ENCODE measurements at places on chromosomes 3 and 15.

DNA sequence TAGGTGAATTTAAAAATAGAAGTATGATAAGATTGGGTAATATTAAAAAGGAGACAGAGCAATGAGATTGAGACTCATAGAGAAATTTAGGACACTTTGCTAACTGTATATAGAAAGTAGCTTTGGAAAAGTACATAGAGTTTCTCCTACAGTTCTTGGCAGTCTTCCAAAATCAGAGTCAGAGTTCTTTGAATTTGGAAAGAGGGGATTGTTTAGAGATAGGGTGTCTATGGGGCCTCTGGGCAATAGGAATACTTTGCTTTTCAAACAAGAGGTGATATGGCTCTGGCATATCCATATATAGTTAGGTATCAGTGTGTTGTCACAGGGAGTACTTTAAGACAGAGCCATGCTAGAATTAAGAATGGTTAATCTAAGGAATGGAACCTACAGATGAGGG, 477.1 kb upstream of the KCNMB2 start:
- DNase-seq = no peak

DNA sequence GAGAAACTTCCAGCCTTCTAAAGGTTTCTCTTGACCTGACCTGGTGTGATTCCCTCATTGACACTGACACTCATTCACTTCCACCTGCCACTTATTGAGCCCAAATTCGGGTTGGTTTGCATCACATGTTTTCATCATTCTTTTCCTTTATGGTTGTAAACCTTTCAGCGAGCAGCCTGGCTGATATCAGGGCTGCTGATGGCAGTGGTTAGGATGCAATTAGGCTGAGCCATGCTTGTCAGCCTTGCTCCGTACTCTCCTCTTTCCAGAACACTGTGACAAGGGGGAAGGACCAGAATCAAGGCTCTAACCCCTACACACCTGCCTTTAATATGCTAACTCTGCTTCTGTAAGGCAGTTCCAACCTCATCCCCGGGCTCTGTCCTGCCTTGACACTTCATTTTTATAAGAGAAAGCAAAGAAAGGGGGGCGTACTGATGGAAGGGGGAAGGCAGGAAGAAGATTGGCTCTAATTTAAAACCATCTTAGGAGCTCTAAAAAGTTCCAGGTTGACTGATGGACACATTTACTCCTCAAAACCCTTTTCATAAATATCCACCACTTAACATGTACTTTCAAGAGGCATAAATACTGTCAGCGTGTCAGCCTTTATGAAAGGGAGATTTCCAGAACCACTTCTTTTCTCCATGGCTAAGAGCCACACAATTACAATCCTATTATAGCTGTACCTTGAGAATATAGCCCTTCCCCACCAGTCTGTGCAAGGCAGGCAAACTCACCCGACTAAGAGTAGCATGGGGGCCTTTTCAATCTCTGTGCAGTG, 5.7 kb downstream of the NMNAT3 start:
- no peak for DNase-seq

DNA sequence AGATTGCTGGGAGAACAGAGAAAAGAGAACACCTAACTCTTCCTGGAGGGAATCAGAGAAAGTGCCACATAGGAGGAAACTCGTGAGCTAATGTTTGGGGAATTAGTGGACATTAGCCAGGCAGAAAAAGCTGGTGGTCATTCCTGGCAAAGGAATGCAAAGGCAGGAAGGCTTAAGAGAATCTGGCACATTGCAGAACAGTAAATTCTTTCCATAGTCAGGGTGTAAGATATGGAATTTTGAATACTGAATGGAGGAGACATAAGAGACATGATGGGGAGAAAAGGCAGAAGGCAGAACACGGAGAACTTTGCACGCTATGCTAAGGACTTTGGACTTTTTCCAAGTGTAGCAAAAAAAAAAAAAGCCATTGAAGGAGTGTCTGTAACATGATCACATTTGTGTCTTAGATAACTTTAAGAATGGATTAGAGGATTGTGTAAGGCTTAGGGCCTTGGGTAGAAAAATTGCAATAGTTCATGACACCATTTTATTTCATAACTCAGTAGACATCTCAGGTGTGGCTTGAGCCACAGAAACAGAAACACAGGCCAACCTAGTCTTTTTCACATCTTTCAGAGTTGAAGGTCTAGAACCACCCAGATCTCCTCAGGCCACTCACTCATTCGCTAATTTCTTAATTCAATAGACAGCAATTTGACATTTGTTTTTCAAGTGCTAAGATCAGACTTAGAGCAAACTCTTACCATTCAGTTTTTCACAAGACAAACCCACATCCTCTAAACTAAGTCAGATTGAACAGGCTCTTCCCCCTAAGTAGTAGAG, 31.2 kb upstream of the CCDC80 start:
- no peak for DNase-seq

DNA sequence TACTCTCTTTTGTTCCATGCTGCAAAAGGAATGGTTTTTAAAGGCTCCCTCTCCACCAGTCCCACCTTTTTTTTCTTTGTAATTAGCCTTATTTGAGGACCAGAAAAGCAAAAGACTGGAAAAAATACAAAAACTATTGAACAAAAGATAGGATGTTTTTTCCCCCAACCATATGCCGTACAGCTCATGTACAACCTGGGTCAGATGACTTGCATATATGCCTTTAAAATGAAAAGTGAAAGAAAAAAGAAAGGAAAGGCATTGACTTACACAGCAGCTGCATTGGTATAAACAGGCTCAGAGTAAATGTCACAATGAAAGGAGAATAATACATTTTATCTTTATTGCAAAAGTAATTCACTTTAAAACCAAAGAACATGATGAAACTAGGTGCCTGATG, 69.5 kb upstream of the CMC1 start:
- no peak for DNase-seq

GRCh38 chr3:151210676-151211381, 7.8 kb upstream of the GPR171 start:
- DNase-seq = no peak

GRCh38 chr15:92898988-92899582, 1.0 kb upstream of the CHD2 start:
- DNase-seq = no peak

DNA sequence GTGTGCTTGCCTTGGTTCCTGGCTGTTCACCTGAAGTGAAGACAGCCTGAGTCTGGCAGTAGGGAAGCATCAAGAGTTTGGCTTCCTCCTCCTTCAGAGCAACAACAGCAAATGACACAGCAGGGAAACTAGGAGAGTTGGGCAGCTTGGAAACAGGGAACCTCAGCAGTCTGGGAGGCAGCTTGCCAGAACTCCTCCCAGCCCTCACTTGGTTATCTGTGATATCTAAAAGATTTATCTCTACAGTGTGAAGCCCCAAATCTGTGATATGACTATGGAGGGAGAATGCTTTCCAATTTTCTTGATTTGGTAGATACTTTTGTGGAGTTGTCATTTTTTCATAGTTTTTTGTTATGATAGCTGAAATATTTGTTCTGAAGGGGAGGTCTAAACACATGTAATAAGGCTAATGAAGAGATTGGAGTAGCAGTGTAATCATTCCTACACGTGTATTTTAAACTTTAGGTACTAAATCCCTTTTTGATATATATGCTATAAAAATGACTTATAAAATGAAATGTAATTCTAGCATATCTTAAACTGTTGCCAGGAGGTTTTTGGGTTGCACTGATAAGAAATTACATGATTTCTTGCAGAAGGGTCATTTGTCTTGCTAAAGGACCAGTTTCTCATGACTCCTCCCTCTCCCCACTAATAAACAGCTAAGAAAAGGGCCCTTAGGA, 20.8 kb downstream of the UBE2E1 start:
- DNase-seq = no peak

DNA sequence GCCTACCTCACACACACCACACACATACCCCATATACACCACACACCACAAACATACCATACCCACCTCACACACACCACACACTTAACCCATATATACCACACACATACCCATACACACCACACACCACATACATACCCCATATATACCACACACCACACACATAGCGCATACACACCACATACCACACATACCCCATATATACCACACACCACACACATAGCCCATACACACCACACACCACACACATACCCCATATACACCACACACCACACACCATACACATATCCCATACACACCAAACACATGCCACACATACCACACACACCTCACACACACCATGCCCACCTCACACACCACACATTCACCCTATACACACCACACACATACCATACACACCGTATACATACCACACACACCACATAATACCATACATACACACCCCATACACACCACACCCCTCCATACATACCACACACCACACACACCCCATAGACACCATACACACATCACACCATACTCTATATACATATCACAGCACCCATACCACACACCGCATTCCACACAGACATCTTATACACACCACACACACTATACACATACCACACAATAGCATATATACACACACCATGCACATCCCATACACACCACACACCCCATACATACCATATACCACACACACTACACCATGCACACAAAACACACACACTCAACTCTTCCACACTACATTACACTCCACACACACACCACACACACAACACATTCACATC, 29.5 kb downstream of the APBA2 start:
- DNase-seq = no peak

DNA sequence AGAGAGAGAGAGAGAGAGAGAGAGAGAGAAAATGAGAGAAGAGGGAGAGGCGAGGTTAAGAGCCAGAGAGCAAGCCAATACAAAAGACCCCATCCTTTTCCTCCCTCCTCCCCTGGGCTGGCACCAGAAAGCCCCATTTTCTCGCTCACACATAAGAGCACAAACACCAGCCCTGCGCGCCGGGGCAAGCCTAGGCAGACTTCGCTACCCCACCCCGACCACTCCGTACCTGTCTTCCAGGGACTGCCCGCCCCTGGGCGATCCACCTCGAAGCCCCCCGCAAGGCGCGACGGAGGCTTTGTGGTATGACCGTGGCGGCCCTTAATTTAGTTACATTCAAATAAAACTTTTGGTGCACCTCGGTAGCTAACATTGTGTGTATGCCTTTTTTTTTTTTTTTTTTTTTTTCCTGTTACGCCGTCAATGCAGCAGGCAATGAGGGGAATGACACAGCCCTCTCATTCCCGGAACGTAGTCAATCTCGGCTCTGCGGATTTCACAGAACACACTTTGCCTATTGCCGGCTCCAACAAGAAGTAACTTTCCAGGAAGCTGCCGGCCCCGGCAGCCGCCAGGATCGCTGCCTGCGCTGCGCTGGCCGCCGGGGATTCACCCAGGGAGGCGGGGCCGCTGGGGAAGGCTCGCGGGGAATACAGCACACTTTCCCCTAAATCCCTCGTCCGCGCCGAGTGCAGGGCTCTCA, 7.7 kb downstream of the BCL6 start:
- DNase-seq = peak; percentile 37

DNA sequence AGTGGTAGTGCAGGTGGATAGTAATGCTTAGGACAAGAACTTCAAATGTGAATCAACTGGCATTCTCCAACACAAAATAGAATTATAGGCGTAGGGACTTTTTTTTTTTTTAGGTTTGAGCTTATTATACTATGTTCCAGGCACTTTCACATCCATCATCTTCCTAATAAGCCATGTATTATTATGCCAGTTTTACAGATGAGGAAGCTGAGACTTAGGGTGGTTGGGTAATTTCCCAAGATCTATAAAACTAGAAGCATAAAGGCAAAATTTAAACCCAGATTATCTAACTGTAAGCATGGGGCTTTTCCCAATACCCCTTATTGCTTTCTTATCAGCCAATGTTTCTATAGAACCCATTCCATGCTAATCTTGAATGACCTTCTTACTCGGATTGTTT, 75.1 kb upstream of the ETV5 start:
- DNase-seq = no peak

DNA sequence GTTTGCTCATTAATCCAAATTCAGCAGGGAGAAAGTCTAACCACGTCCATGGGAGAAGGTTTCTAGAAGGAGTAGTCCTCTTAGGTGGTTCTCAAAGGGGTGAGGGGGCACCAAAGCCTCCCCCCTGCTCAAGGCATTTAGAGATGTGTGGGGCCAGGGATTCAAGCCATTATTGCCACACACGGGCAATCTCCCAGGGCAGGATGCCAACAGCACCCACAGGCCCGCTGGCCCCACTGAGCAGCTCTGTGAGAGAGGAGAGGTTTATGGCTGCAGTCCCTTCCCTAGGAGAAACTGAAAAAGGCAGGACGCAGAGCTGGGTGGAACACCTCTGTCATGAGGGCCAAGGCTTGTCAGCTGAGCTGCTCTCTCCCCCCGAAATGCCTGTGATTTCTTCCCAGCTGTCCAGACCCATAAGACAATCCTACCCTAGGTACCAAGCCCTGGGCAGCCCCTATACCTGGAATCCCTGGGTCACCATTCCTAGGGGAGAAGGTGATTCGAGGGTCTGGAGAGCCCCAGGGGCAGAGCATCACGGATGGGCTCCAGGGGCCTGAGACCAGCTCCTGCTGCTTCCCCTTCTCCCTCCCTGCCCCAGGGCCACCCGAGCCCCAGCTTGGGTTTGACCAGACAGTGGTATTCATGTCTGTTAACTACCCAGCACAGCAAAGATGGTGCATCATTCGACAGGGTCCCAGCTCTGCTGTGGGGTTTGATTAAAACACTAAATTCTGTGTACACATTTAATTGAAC, 39.0 kb downstream of the WHAMM start:
- no peak for DNase-seq

DNA sequence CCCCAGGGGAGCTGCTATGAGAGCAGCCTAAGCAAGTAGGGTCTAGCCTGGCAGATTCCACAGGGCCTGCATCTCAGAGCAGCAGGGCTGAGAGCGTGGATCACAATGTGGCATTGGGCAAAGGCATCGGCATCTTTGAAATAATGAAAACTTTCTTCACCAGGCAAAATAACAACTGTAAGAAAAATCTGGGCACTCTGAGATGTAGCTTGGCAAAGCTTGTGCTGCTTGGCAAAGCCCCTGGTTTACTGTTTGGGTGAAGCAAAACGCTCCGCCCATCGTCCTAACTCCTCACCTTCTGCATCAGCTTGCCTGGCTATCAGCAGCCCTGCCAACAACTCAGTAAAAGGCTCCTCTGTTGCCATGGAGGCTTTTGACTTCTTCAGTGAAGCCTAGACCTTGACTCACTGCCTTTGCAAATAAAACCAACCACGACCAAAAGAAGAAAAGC, 212.8 kb upstream of the EIF1B start:
- DNase-seq = no peak

DNA sequence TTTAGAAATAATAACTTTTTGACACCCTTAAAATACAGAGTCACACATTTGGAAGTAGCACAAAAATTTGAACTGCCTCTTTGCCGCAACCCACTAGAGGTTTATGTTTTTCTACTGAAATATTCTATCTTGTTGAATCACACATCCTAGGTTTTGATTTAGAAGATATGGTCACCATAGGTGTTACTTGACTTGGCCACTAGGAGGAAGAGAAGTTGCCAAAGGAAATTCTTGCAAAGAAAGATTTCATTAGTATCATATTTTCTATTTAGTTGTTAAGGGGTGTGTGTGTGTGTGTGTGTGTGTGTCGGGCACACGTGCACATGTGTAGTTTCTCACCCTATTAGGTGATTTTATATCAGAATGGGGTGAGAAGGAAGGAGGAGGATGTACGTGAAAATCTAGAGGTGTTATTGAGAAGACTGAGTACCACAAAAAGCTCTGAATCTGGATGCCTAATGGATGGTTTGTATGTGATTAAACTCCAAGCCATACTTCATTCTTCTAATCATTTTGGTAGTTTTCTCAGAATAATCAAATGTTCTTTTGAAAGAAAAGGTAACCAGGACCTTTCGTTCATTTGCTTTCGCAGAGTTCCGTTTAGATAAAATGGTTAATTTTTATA, 31.5 kb downstream of the ZFAND6 start:
- DNase-seq = no peak

- no peak for DNase-seq
These were observed 28.7 kb downstream of the MRPL3 start for GRCh38 chr3:131474115-131474514.

- DNase-seq = no peak
These were observed 661.4 kb downstream of the RBMS3 start for GRCh38 chr3:29942297-29942696.
